ENCODE measurements at places on chromosomes 7 and 10. TPM values are rescaled to one million over a fixed set of nuclear protein-coding genes. Genes with fewer than 3 reads are reported as not detected.

DNA sequence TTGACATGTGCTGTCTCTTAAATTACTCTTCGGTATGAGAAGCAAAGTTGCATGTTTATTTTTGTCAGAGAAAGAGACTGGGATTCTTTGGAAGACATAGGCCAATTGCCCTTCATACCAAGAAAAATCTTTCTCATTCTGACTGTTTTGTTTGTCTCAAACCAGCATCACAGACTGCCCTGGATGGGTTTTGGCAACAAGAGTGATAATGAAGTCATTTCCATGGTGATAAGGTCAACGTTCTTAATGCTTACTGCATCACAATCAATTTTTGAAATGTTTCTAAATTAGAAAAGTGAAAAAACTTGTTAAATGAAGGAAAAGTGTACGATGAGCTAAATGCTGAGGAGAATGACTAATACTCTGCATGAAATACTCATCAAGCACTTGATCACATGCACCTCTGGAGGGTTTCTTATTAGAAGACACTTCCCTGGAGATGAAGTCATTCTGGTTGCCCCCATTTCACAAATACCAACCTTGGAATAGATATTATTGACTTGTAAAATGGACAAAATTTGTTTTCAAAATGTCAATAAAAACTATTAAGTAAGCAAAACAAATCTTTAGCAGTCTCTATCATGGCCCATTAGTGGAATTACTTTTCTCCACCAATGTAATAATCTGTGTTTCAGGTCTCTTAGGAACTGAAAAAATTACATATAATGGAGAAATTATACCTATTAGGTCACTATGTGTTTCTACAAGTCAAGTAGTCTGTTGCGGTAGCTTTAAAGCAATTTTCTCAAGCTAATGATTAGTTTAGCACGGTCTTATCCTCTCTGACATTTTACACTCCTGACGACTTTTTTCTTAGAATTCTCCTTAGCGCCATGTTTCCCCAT lies 19.9 kb upstream of the SEC61G start:
- DNase-seq: no peak

FAM13C gene
- 1.0 TPM for total RNA-seq

GARIN1A gene
- 0.85 TPM for total RNA-seq

NEBL gene
- 26.6 TPM for total RNA-seq

DNA sequence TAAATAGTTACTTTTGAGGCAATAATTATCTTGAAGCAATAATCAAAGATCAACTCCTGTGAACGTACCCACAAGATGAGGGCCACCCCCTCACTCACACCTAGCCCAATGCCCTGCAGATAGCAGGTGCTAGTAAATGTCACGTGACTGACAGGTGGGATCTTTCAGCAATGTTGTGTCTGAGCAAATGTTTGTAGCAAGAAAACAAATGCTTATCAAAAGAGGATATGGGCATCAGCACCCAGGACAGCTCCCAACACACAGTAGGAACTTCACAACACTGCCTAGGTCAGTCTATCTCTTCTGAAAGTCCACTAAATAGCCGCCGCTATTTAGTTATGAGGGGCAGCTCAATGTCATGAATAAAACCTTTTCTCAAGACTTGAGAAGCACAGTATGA lies 120.8 kb upstream of the PDLIM1 start:
- DNase-seq: no peak

DNA sequence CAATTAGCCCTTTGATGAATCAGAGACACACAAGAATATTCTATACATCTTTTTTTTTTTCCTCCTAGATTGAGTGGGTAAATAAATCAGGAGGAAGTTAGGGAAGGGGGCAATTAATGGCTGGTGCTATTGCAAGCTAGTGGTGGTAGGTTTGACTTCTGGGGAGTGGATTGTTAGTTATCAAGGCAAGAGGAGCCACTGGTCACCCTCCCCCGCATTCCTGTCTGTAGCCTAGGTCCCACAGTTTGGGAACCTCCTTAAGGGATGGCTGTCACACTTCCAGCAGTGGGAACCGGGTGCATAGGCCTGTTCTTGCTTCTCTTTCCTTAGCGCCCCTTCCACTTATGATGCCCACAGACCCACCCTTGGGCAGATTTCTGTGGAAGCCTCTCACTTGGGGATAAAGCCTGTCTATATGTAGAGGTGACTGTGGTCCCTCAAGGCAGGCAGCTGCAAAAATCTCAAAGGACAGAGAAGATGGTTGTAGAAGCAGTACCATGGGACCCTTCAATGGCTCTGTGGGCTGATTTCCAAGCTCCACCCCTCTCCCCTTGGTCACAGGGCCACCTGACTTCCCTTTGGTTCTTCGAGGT lies 2.3 kb upstream of the ADCK2 start:
- DNase-seq: no peak

DNA sequence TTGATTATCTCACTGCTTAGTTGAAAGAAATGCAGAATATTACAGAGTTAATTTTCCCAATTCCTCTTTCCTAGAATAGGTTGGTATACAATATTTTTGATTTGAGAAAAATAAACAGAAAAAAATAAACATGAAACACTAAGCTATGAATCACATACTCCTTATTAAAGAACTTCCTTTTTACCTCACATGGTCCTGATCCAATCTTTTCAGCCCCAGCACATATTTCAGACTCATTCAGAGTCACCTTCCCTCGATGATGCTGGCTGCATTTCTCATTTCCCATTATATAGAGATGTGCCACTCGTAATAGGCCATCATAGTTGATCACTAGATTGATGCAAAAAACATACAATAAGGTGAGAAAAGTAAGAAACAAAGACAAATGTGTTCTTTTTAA lies 64.6 kb downstream of the HGF start:
- DNase-seq: no peak

DNA sequence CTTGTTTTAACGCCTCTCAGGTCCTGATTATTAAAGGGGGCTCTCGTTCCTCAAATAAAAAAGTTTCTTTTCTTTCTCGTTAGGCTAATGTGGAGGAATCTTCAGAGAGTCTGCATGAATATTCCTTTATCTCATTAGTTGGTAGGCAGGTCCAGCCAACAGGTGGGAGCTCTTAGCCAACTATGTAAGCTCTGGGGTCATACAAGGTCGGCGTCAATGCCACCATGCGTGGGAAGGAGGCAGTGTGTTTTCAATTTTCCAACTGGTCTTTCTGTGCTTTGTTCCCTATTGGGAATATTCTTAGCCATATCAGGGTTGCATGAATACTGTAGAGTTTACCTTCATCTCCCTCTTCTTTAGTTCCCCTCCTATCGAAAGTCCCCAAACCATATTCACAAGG lies 118.5 kb upstream of the SVIL start:
- DNase-seq: no peak

DNA sequence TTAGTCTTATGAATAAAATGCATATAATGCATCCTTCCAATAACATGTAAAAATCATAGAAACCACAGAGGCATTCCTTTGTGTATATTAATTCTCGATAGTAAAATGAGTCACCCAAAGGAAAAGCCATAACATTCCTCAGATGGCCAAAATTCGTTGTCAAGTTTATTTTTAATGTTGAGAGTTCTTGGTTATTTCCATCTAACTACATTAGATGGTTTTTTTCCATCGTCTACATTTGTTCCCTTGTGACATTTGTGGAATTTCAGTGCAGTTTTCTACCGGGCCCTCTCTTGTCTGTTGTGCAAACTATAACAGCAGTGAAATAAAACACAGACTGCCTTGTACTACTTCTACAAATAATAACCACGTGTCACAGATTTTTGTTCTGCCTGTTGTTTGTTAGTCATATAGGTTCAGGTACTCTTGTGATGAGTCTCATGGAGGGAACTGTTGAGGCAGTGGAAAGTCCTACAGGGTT lies 54.7 kb upstream of the CCAR1 start:
- DNase-seq: no peak

CRYGN gene
- total RNA-seq: not detected

GRCh38 chr7:85068799-85069198 lies 118.1 kb downstream of the SEMA3D start:
- no peak for DNase-seq

ZNF488 gene
- total RNA-seq: 1.3 TPM

GRCh38 chr7:105911961-105912575 lies 35.7 kb upstream of the ATXN7L1 start:
- DNase-seq: no peak

- no peak for DNase-seq
These were observed 984.1 kb downstream of the LRMDA start for GRCh38 chr10:76415554-76415953.

- DNase-seq: no peak
These were observed 26.7 kb downstream of the IQCE start for GRCh38 chr7:2585446-2585845.

DNA sequence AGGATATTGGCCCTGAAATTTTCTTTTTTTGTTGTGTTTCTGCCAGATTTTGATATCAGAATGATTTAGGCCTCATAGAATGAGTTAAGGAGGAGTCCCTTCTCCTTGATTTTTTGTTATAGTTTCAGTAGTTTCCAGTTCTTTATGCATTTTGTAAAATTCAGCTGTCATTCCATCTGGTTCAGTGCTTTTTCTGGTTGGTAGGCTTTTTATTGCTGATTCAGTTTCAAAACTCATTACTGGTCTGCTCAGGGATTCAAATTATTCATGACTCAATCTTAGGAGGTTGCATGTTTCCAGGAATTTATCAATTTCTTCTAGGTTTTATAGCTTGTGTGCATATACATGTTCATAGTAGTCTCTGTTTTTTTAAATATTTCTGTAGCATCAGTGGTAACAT lies 10.1 kb upstream of the TMEM196 start:
- DNase-seq: no peak

- DNase-seq: no peak
These were observed 7.2 kb downstream of the PALS2 start for GRCh38 chr7:24580283-24580946.

DNA sequence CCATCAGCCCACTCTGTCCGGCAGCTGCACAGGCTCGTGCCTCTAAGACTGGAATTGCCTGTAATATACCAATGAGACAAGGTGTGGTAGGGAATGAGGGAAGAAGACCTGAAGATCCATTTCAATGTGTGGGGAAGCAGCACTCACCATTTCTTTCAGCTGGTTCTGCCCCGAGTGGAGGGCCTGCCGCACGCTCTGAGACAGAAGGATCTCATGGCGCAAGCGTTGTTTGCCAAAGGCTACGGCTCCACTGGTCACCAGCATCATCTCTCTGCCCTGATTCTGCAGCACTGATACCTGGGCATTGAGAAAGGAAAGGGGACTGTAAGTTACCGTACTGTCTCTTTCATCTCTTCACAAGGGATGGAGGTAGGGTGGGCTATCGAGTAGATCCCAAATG lies 19.4 kb downstream of the ALDH18A1 start:
- no peak for DNase-seq

SPDYE11 gene
- not detected for total RNA-seq

GRCh38 chr7:42671627-42672026 lies 240.2 kb downstream of the C7orf25 start:
- no peak for DNase-seq

CYP2C9 gene
- 3.1 TPM for total RNA-seq

All from colonic mucosa (tissue), 4 donors.